Activated CD4-positive, CD25-positive, alpha-beta regulatory T cell treated with anti-CD3 and anti-CD28 coated beads, Interleukin-2, amount 50 U/mL, for 16 hours (primary cell): ENCODE measurements at places on chromosomes 4 and X.

DNA sequence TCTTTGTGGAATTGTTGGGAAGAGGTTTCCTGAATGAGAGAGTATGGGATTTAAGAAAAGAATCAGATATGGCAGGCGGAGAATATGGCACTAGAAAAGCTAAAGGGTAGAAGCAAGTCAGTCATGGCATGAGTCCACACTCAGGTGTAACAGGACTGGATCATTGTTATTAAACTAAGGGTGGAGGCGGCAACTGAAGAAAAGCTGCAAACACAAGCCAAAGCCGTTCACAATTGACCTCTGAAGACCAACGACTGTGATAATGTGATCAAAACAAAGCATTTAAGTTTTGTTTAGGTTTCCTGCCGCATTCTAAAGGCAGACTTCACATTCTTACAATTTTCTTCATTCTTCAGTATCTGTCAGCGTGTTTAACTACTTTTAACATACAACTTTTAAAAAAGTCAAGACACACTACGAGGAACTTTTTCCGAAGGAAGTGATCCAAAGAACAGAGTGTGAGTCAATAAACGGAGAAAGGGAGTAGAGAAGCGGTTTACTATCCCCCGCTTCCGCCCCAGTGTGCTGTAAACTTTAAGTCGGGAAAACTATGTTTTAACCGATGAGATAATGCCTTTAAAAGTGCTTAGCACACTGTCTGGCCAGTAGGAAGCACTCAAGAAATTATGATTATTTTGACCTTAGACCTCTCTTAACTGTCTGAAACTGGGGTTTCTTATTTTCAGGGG is 909 bp upstream of the SLAIN2 start:
- DNase-seq = no peak

DNA sequence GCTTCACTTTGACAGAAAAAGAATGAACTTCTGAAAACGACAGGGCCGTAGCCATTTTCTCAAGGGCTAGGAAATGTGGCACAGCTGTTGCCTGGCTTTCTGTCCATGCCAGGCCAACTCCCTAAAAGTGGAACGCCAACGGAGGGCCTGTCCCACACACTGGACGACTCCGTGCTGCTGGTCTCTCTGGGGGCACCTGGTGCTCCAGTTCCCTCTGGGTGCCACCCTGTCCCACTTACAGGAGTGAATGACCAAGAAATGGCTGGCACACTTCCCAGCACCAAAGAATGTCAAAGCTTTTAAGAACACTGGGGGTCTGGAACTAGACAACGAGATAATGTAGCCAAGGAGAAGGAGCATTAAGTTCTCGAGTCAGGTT is 40.9 kb downstream of the GATB start:
- DNase-seq = no peak

- DNase-seq = no peak
Observed at GRCh38 chr4:160928482-160928881, 1235.3 kb downstream of the FSTL5 start.

DNA sequence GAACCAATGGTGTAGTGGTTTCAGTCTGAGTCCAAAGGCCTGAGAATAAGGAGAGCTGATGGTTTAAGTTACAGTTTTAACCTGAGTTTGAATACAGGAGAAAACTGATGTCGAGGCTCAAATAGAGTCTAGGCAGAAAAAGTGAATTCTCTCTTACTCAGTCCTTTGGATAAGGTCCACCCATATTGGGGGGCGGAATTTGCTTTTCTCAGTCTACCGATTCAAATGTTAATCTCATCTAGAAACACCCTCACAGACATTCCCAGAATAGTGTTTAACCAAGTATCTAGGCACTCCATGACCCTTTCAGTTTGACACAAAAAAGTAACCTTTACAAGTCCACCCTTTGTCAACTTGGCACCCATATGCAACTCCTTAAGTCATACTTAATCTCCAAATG is 216.0 kb downstream of the GRID2 start:
- DNase-seq = no peak

GRCh38 chrX:69165087-69165651 is at the start of gene PJA1:
Gene PJA1 (minus strand): TSS chrX:69165453. CDS start chrX:69163073, 2,380 bp downstream.
- peak; percentile 34 for DNase-seq

- no peak for DNase-seq
Observed at GRCh38 chrX:66162331-66162822, 1.7 kb upstream of the HEPH start.

GRCh38 chr4:78971326-78971725 is 32.1 kb upstream of the PAQR3 start:
- DNase-seq = no peak

DNA sequence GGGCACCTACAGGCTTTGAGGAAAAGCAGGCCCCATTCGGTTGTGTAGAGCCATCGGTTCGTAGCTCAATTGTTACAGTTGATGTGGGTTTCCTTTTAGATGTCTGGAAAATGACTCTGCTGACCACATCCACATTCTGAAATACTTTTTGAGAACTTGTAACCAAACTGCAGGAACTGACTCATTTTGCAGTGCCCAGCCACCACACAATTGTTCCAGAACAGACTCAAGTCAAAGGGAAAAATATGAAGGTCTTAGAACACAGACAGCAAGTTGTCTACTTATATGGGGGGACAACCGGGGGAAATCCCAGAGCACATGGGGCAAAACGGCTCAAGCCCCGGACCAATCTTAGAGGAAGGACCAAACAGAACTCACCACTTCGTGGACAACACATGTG is 557.6 kb upstream of the DIPK2B start:
- DNase-seq = no peak

DNA sequence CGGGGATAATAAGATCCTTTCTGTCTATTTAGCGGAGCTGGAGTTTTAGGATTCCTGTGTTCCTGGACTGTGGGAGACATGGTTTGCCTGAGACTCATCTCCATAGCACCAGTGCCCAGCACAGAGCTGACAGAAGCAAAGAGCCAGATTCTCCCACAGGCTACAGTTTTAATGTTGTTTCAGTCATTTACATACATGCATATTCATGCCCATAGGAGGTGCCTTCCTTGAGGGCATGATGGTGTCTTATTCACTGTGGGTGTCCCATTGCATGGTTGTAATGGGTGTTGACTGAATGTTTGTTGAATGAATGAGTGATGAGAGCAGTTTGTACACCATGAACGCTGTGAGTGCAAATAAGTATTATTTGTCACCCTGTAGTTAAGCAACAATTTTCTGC is 260.6 kb downstream of the EVC2 start:
- DNase-seq = no peak

DNA sequence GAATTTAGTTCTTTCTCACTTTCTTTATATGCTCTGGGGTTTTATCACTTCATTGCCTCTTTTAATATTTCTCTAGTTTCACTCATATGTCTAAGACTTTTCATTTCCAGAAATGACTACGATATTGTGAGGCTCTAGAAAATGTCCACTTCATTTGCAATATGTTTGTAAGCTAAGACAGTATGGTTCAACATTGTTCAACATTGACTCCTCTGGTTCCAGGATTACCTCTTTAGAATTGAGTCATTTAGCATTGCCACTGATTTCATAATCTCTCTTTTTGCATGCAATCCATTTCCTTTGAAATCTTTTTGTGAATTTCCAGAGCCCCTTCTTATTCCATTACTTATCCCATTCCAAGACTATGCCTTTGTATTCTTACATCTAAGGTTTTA is 32.3 kb downstream of the BBS12 start:
- DNase-seq = no peak

GRCh38 chr4:188971125-188971524 is 831.9 kb downstream of the TRIML1 start:
- DNase-seq = no peak

DNA sequence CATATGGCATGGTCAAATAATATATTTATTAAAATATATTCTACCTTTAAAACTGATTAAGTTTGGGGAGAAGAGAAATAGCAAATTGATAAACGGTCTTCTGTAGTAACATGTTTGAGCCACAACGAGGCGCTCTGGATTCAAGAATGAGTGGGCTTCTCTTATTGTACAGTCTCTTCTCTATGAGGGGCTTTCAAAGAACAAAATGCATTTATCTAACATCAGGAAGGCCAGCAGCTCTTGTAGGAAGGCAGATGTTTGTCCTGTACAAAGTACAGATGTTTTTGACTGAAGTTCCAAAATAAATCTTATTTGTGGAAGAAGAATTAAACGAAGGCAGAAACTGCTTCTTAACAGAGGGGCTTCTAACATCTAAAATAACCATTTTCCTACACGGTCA is 153.6 kb downstream of the RASL11B start:
- DNase-seq = no peak
